ENCODE measurements at places on chromosomes 12 and 14.

GRCh38 chr12:44960423-44960822 lies 84.3 kb upstream of the NELL2 start:
- no peaks in the 10 kb centered on the region for H3K27me3 ChIP-seq
- no peak overlapping the region for H3K4me3 ChIP-seq
- no peak for DNase-seq
- no peak overlapping the region for H3K27ac ChIP-seq

DNA sequence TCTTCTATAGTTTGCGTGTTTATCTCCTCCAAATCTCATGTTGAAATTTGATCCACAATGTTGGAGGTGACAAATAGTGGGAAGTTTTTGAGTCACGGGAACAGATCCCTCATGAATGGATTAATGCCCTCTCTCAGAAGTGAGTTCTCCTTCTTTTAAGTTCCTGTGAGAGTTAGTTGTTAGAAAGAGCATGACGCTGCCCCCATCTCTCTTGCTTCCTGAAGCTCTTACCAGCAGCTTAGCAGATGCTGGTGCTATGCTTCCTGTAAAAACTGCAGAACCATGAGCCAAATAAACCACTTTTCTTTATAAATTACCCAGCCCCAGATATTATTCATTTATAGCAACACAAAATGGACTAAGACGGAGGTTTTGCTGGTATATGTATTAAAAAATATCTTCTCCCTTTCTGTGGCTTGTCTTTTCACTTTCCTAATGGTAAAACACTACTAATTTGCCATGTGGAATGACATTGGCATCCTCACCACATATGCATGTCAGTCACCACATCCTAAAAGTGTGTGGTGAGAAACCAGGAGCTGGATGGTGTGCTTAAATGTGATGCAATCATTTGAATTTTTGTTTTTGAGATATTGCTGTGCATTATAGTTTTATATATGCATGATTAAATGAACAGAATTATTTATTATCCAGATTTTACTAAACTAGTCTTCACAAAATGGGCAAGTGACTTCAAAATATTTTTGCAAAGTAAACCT lies 449.3 kb downstream of the ADAMTS20 start:
- no peak for DNase-seq
- no peak overlapping the region for H3K4me3 ChIP-seq
- peaks cover 5% of the 10 kb centered on the region for H3K4me1 ChIP-seq
- no peaks in the 10 kb centered on the region for H3K27me3 ChIP-seq
- H3K36me3 ChIP-seq, result no peaks in the 10 kb centered on the region

- H3K4me3 ChIP-seq, result no peak overlapping the region
- peaks cover 26% of the 10 kb centered on the region for H3K36me3 ChIP-seq
- H3K27me3 ChIP-seq, result no peaks in the 10 kb centered on the region
- DNase-seq, result no peak
- no peak overlapping the region for H3K27ac ChIP-seq
- no peaks in the 10 kb centered on the region for H3K4me1 ChIP-seq
Observed at GRCh38 chr14:31118892-31119291, 88.7 kb downstream of the HECTD1 start.

DNA sequence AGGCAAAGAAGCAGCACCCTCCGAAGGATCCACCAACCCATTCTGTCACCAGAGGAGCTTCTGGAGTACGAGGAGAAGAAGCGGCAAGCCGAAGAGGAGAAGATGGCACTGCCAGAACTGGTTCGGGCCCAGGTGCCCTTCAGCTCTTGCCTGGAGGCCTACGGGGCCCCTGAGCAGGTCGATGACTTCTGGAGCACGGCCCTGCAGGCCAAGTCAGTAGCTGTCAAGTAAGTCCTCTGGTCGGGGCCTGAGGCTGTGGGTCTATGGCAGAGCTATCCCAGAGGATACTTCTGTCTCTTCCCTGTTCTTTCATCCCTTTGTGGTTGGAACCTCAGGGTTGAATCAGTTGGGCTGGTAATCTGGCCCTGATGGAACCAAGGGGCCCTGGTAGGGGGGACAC lies 5.9 kb upstream of the TPI1 start:
- H3K4me1 ChIP-seq, result peaks cover under 1% of the 10 kb centered on the region
- no peak for DNase-seq
- no peaks in the 10 kb centered on the region for H3K27me3 ChIP-seq
- no peak overlapping the region for H3K27ac ChIP-seq

DNA sequence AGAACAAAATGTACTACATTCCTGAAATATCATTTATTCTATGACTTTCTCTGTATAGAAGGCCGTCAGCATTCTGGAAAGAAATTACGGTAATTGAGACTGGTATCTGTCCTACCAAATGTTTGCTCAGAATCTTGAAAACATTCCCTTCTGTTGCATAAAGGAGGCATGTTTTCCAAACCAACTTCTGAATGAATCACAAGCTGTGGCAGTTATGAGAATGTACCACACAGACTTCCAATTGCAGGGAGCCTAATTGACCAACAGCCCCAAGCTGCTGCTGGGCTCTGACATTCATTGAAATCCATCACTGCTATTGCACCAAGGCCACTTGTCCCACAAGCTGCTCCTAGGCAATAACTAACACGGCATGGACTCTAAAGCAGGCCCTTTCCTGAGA lies 185.3 kb upstream of the CCDC196 start:
- H3K36me3 ChIP-seq, result peaks cover 2% of the 10 kb centered on the region
- no peak overlapping the region for H3K27ac ChIP-seq
- no peak for DNase-seq
- no peaks in the 10 kb centered on the region for H3K4me1 ChIP-seq
- no peak overlapping the region for H3K4me3 ChIP-seq

DNA sequence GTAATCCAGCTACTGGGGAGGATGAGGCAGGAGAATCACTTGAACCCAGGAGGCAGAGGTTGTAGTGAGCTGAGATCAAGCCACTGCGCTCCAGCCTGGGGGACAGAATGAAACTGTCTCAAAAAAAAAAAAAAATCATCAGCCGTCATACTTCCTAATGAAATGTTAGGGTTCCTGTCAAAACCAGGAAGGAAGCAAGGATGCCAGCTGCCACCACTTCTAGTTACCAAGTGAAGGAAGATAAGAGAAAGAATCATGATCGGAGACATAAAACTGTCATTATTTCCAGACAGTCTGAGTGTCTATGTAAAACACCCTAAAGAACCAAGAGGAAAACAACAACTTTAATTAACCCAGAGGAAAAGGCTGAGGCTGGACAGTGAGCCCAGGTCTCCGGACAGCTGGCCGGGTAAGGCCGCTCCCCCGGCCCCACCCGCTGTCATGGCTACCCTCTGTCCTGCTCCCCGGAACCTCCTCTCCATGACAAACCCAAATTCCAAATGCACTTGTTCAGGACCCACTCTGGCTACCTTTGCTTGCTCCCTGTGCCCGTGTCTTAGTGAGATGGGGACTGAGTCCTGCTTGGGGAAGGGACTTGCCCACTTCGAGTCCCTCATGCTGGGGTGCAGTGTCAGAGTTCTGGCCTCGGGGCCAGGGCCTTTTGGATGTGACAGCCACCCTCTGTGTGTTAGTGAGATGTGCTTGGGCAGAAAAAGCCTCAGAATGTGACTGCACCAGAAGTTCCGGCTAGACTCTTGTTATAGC lies 29.0 kb downstream of the SLC6A12 start:
- no peak for DNase-seq
- peaks cover 13% of the 10 kb centered on the region for H3K27me3 ChIP-seq
- peaks cover 11% of the 10 kb centered on the region for H3K4me1 ChIP-seq
- no peak overlapping the region for H3K27ac ChIP-seq
- H3K4me3 ChIP-seq, result no peak overlapping the region
